ENCODE measurements at places on chromosomes 5 and 9. TPM values are rescaled to one million over a fixed set of nuclear protein-coding genes. Genes with fewer than 3 reads are reported as not detected.

Gene ADAMTS19
- not detected for total RNA-seq

GRCh38 chr5:31504529-31504928 lies 27.4 kb downstream of the DROSHA start:
- no peak for DNase-seq

- no peak for DNase-seq
Measured at GRCh38 chr5:72625332-72625731, 118.1 kb upstream of the ZNF366 start.

DNA sequence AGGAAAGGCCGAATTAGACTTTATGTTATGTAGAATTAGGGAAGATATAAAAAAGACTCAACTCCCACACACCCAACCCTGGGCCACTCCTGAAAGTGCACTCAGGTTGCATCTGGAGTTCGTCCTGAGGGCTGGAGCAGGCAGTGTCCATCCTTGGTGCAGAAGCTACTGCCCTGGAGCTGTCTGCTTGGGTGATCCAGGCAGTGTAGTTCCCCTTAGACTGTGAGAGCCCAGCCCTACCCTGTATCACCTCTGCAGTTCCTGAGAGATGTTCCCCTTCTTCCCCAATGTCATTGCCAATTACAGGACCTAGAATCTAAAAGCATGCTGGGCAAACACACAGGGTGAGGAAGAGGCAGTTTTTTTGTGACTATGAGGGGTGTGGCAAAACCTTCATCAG lies 368.3 kb upstream of the ST8SIA4 start:
- DNase-seq: no peak

DNA sequence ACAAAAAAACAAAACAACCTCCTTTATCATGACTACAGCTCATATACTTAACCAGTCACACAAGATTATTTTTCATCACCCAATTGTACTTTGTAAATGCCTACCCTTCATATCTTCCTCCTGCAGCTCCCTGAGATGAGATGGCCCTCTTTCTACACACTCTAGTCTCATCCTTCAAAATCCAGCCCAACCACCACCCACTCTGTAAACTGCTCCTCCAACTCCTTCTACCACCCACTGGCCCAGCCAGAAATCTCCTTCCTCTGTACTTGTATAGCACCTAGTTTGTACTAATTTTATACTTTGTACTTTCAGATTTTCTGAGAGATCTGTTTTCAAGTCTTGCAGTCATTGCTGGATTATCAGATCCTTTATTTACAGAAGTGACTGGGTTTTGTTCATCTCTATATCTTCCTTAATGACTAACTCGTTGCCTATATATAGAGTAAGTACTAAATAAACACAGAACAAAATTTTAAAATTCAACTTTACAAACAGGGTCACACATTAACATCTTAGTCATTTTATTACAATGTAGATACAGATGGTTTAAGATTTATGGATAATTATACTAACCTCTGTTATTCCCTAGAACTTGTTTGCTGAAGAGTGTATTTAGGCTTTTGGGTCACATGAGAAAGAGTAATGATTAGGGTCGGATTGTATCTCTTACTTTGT lies 155.7 kb downstream of the NFIB start:
- no peak for DNase-seq

GRCh38 chr9:136339173-136339957 lies 12.0 kb downstream of the GPSM1 start:
- DNase-seq: peak; percentile 55

DNA sequence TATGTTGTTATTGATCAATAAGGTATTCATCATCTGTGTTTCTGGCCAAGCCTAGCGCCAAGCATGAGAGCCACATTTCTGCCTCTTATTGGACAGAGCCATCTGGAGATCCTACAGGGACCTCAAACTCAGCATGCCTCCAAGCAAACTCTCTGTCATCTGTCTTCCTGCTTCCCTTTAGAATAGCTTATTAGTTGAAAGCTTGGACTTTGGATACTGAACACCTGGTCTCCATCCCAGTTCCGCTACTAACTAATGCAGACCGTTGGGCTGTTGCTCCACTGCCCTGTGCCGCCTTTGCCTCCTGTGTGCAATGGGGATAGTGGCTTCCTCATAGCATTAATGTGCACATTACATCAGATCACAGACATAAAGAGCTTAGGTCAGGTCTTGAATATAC lies 65.5 kb downstream of the MAP1B start:
- DNase-seq: no peak

DNA sequence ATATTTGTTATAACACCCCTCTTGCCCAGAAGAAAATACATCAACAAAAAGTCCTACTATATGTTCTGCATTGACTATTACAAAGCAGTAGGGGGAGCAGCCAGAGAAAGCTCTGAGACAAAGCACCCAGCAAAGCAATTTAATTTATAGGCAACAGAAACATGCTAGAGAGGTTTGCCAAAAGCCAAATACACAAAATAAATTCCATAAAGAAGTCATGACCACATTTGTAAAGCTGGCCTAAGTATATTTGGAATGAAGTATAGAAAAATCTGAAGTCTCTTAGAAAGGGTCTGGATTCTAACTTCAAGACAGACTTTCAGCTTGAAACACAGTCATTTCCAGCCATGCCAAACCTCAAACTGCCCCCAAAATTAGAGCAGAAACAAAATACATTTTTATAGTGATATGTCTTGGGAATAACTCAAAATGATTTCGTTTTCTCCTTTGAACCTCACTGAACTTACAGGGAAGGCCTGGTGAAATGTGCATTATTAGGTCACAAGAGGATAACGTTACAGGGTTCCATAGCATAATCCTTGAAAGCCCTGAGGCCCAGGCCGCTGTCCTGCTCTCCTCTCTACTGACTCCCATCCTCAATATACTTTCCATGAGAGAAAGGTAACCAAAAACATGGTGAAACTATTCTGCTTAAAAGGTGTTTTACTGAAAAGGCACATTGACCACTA lies 451.8 kb downstream of the RAB3C start:
- DNase-seq: peak; percentile 22

- no peak for DNase-seq
Measured at GRCh38 chr9:96514108-96514799, 64.3 kb downstream of the HABP4 start.

DNA sequence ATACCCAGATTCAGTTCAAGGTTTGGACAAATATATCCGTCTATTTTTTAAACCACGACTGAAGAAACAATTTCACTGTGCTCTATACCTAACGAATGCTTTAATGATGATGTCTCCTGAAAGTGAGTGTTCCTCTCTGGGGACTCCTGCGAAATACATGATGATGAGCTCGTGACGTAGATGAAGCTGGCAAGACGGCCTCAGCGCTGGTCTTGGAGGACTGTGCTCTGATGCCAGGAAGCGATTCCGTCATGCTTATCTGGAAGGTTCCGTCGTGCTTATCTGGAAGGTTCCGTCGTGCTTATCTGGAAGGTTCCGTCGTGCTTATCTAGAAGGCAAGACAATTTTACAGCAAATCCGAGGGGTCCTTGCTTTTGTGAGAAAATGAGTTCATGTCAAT lies 250.8 kb upstream of the IRX2 start:
- no peak for DNase-seq

DNA sequence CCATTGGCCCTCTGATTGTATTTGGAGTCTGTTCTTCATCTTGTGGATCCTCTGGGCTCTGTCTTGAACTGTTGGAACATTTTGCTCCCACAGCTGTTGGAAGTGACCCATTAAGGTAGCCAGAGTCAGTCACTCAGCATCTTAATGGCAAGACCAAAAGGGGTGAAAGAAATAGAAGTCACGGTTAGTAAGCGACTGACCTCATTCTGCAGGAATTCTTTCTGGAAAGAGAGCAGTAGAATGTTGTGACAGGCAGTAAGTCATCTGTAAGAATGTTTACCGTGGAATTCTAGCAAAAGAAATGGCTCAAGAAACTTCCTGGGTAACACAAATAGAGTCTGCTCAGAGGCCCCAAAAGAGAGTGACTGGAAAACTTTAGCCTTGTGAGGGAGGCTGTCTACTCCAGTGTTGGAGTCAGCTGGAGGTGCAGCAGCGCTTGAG lies 28.6 kb upstream of the TNC start:
- no peak for DNase-seq

Gene IFNA13
- total RNA-seq: not detected

GRCh38 chr9:97545486-97545885 lies 44.0 kb downstream of the TMOD1 start:
- DNase-seq: no peak

DNA sequence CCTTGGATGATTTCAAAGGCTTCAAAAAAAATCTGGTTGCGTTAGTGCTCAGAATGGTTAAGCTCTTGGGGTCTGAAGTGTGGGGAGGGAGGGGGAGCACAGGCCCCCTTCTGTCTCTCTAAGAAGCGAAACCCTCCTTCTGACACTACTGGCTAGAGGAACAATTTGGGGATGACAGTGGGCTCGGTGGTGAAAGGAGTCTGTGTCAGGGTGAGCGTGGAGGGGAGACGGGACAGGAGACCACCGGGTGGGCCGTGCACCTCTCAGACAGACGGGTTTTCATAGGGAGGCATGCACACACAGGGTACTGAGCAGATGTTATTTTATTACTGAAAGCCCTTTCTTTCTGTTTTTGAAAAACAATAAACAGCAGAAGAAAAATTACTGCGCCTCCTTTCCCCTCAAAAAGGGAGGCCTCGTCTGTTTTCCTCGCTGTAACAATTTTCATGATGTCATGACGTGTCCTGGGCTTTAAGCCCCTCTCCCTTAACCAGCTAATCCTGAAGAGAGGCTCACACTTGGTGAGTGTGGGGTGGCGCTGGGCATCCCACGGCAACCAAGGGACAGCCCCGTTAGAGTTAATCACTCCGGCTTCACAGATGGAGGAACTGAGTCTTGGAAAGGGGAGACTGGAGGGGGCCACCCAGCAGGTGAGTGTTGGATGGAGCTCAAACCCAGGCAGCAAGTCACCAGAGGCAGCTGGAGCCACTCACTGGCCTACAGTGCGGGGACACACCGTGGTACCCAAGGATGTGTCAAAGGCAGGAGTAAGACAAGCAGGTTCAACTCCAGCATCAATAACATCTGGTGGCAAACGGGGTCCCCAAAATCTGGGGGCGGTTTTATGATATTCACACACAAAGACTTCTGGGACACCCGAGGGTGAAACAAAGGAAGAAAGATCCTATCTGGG lies 53.4 kb downstream of the PTCH1 start:
- no peak for DNase-seq
